Spinal cord (tissue), 10 donors: ENCODE measurements at places on chromosomes 11 and 22.

DNA sequence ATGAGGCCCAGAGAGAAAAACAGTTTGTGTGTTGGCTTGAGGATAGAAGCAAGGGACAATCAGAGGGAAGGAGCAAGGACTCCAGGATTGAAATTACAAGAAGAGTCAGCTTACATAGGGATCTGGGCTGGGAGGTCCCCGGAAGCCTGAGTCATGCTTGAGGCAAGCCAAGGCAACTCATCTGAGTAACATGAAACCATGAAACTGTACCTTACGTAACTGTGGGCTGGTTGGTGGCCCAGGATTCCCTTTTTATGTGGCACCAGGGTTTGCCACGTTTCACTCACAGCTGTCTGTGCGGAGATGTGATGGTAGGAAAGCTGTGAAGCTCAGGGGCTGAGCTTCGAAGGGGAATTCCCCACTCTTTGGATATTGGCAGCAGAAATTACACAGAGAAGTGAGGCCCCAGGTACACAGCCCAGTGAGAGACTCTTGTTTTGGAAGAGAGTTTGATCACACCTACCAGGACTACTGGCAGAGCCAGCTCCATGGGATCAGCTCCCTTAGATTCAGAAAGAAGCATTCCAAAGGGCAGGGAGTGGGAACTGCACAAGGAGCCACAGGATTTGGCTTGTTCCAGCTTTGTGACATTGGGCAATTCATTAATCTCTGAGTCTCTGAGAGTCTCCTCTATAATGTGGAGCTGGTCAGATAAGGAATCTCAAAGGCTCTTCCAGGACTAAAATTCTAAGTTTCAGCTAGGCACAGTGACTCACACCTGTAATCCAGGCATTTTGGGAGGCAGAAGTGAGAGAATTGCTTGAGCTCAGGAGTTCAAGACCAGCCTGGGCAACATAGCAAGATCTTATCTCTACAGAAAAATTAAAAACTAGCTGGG is 7.8 kb downstream of the SLC5A1 start:
- H3K4me1 ChIP-seq, result no peaks in the 10 kb centered on the region
- no peaks in the 10 kb centered on the region for H3K27me3 ChIP-seq
- no peak overlapping the region for H3K4me3 ChIP-seq
- no peak overlapping the region for H3K27ac ChIP-seq
- DNase-seq, result no peak

DNA sequence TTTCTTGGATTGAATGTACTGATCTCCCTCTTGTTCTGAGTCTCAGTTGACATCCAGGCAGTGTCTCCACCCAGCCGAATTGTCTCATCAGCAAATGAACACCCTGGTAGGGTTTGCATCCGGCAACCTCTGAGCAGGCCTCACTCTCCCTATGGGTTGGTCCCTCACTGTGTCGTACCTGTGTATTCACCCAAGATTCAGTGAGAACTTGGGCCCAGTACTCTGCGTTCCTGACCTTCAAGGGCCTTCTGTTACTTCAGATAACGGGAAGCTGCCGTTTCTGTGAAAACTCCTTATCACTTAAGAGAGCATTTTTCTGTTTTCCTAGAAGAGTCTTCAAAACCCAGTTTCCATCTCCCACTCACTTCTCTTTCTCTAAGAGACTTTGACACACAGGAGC is 915.6 kb downstream of the TBC1D22A start:
- no peaks in the 10 kb centered on the region for H3K36me3 ChIP-seq
- no peak overlapping the region for H3K4me3 ChIP-seq

GRCh38 chr22:48702573-48703264 is 1125.0 kb downstream of the BRD1 start:
- peaks cover 78% of the 10 kb centered on the region for H3K4me1 ChIP-seq
- H3K27me3 ChIP-seq, result no peaks in the 10 kb centered on the region
- H3K36me3 ChIP-seq, result peaks cover 20% of the 10 kb centered on the region
- no peak overlapping the region for H3K4me3 ChIP-seq
- DNase-seq, result peak; percentile 74

- peaks cover 24% of the 10 kb centered on the region for H3K27me3 ChIP-seq
- no peaks in the 10 kb centered on the region for H3K36me3 ChIP-seq
- H3K4me1 ChIP-seq, result peaks cover 8% of the 10 kb centered on the region
- no peak overlapping the region for H3K27ac ChIP-seq
These were observed 3.5 kb upstream of the POU2F3 start for GRCh38 chr11:120236169-120237107.

GRCh38 chr11:45918331-45918941 is 759 bp upstream of the PEX16 start:
- DNase-seq, result peak; percentile 84
- H3K4me1 ChIP-seq, result peaks cover 48% of the 10 kb centered on the region
- peaks cover 20% of the 10 kb centered on the region for H3K27me3 ChIP-seq
- H3K27ac ChIP-seq, result peak overlapping the region; percentile 89
- peaks cover 28% of the 10 kb centered on the region for H3K36me3 ChIP-seq
